ENCODE measurements at places on chromosomes 7 and 10.

DNA sequence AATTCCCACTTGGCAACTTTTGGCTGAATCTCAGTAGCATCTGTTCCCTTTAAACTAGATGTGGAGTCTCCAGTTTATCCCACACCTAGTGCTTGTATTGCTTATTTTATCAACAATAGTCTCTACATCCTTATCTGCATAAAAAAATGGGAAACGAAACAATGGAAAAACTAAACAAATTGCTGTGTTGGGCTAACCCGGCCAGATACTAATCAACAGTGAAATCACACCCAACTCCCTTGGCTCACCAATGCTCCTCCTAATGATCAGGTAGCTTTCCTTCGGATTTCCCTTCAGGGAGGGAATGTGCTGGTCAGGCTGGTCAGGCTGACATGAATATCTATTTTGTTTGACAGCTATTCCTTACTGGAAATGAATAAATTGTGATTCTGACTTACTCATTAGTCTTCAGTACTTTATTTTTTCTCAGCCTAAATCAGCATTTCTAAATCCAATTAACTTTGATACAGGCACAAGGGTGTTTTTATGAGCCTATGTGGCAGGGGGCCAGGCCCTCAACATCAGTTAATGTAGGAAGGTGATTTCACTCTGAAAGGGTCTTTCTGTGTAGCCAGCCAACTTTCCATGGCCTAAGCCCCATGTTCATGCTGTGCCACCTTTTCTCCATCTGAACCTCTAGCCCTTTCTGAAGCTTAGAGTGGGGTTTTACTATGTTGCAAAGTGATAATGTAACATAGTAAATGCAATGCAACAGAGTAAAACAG, 170.5 kb upstream of the NPSR1 start:
- DNase-seq, result no peak

DNA sequence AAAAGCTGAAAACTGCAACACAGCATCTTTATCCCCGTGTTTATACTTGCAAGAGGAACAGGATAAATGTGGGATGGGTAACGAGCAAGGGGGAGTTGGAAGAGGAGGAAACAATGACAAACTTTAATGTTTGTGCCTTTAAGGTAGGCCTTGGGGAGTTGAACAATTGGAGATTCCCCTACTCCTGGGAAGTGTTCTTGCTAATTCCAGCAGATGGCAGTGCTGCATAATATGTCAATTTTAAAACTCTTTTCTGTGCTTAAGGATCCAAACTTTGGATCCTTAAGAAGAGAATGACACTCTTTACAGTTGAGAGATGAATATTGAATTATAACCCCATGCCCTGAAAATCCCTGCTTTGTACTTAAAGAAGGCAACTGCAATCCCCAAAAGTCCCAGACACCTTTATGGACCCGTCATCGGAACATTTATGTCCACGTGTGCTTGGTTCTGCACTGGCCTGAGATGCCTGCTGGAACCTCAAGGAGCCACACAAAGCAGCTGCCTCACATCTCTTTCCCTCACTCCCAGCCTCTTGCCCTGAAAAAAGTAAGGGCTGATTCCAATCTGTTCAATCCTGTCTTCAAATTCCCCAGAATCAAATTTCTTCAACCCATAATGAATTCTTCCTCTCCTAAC, 12.0 kb downstream of the IFIT5 start:
- DNase-seq, result no peak

GRCh38 chr7:129434675-129435318, 565 bp downstream of the STRIP2 start:
- DNase-seq, result peak; percentile 16

GRCh38 chr7:127446842-127447241, 54.3 kb upstream of the ZNF800 start:
- no peak for DNase-seq

GRCh38 chr7:43764039-43764761, 5.7 kb downstream of the BLVRA start:
- no peak for DNase-seq

All from activated B cell treated with CpG ODN at 0.5 μM for 24 hours (primary cell).